Activated gamma-delta T cell treated with Interleukin-2 at 50 U/mL for 16 hours (primary cell): ENCODE measurements at places on chromosomes 12 and 14.

DNA sequence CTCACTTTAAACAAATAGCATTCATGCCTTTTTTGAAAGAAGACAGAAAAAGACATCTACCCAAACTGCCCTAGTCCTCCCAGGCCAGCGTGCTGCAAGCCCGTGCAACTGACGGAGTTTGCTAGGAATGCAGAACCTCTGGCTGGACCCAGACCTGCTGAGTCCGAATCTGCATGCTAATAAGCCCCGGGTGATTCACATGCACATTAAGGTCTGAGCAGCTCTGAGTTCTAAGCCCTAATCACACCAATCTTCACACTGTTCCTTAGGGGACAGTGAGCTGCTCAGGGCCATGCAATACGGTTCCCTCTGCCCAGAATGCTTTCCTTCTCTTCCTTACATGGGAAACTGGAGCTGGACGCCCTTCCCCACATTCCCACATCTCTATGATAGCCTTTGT, 25.2 kb downstream of the HAL start:
- no peak for DNase-seq

DNA sequence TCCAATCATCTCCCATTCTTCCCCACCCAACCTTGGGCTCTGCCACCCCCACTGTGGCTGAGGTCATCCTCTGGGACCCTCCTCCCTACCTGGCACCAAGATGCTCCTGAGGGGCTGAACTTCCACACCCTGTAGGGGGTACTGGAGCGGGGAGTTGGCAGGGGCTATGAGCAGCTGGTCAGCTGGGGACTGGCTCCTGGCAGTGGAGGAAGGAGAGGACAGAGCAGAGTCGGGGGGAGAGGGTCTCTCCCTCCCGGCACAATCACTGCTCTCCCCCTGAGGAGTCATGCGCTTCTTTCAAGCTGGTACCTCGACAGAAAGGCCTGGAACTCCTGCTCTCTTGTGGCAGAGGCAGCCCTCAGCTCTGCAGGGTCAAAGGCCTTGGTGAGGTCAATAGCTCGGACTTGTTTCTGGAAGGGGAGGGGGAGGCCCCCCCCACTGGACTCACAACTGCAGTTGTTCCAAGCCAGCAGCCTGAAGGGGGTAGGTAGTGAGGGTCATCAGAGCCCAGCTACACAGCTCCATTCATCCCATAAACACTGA, 2.0 kb downstream of the B4GALNT1 start:
- DNase-seq = no peak

DNA sequence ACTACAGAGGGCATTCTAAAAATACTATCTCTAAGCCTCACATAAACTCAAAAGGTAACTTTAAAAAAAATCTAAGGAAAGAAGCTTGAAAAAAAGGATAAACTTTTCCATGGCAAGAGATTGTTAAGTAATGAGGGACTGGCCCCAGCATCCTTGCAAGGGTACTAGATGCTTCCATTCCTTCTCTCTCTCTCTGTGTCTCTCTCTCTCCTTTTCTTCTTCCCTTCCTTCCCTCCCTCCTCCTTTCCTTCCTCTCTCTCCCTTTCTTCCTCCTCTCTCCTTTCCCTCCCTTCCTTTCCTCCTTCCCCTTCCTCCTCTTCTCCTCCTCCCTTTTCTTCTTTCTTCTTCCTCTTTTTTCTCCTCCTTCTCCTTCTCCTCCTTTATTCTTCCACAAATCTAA, 23.8 kb downstream of the CNTN1 start:
- DNase-seq = no peak

DNA sequence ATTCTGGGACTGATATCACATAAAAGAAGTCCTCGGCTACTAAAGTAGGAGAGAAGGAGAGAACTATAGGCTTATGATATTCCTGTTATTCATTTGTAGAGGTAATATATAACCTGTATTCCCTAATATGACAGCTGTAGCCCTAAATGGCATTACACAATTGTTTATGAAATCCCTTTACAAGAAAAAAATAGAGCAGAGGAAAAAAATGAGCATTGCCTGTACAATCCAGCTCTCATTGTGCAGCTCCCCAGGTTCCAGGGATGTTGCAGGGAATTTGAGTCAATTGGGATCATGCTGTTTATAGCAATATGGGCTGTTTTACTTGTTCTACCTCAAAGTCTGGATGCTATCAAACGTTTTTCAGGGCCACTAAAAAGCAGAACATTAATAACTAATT, 173.1 kb downstream of the APAF1 start:
- no peak for DNase-seq

- no peak for DNase-seq
Measured at GRCh38 chr12:20513189-20513588, 144.9 kb downstream of the PDE3A start.

GRCh38 chr12:107007411-107007810, 20.5 kb upstream of the MTERF2 start:
- DNase-seq = no peak

DNA sequence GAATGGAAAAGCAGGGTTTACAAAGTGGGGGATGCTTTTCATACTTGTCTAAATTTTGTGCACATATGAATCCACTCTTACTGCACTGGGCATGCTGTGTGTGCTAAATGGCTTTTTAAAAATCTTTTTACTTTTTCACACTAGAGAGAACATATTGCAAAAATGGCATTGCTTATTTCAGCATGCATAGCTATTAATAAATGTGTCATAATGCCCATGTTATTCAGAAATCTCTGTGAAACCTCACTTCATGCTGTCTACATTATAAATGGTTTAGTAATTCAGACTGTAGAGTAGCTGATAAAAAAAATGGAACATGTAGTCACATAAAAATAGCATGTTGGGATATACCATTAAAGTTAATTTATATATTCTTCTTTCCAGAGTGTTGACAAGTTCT, 593.8 kb downstream of the RPL10L start:
- no peak for DNase-seq

- no peak for DNase-seq
Measured at GRCh38 chr12:75389061-75389460, 1.8 kb upstream of the GLIPR1L2 start.

- DNase-seq = no peak
Measured at GRCh38 chr12:32947206-32948067, 50.9 kb upstream of the PKP2 start.
